Motor neuron (in vitro differentiated cells): ENCODE measurements at places on chromosomes 1 and 21.

DNA sequence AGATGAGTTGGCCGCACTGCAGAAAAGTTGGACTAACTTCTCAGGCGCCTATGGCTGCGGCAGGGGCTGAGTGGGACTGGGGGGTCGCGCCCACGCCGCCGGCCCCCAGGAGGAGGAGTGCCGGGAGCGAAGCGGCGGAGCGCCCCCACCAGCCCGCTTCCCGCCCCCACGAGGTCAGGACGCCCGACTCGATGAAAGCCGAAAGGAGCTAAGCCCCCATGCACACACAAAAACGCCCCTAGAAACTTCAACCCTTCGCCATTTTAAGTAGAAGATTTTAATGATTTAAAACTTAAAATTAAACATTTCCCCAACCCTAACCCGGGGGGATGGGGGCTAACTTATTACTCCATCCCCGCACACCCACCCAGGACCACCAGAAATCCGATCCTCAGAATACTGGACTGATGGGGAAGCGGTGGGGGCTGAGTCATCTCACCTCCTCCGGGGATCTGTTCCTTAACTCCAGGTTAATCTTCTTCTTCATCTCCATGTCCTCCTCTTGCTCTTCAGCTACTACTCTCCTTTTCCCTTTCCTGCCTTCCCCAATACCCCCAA lies 539 bp downstream of the ANP32E start:
- peak; percentile 1 for ATAC-seq

DNA sequence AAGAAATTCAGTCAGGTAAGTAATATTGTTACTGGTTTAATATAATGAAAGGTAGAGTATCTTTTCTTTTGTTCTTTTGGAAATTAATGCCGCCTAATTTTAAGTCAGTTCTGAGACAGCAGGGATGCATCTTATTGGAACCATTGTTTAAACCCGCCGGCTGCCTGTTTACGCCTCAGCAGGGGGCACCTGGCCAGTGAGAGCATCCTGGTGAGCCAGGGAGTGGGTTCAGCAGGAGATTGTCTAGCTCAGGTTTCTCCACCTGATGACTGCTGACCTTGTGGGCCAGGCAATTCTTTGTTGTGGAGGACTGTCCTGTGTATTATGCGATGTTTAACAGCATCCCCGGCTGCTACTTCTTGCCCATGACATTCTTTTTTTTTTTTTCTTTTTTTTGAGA lies 30.2 kb downstream of the CHAF1B start:
- ATAC-seq, result no peak

GRCh38 chr1:206776229-206776628 lies 3.9 kb upstream of the IL10 start:
- no peak for ATAC-seq

- ATAC-seq, result no peak
Observed at GRCh38 chr1:161801955-161802354, 35.8 kb downstream of the ATF6 start.

DNA sequence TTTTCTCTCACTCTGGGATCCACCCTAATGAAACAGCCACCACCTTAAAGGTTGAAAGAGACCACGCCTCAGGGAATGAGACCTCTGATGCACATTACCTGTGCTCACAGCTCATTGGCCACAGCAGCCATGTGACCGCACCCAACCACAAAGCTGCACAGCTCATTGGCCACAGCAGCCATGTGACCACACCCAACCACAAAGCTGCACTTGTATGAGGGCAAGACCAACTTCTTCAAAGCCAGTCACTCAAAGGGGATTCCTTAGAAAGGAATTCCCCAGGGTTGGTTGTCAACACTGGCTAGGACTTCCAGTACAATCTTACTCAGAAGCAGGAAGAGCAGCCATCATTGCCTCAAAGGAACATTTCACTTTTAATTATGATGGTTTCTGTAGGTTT lies 43.6 kb upstream of the PDE9A start:
- no peak for ATAC-seq

- ATAC-seq, result no peak
Observed at GRCh38 chr21:36263797-36264196, 56.2 kb upstream of the MORC3 start.

- ATAC-seq, result peak; percentile 94
Observed at GRCh38 chr1:148353461-148354283, 129.4 kb downstream of the PPIAL4G start.

DNA sequence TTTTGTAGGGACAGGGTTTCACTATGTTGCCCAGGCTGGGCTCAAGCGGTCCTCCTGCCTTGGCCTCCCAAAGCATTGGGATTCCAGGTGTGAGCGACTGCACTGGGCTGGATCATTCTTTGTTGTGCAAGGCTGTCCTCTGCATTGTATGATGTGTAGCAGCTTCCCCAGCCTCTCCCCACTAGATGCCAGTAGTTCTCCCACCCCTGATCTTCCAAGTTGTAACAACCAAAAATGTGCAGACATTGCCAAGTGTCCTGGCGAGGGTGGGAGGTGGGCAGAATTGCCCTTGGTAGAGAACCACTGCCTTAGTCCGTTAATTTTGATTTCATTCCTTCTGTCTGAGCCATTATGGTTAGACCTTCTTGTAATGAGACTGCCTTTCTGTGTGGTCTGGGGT lies 7.2 kb downstream of the GALNT2 start:
- ATAC-seq, result no peak

DNA sequence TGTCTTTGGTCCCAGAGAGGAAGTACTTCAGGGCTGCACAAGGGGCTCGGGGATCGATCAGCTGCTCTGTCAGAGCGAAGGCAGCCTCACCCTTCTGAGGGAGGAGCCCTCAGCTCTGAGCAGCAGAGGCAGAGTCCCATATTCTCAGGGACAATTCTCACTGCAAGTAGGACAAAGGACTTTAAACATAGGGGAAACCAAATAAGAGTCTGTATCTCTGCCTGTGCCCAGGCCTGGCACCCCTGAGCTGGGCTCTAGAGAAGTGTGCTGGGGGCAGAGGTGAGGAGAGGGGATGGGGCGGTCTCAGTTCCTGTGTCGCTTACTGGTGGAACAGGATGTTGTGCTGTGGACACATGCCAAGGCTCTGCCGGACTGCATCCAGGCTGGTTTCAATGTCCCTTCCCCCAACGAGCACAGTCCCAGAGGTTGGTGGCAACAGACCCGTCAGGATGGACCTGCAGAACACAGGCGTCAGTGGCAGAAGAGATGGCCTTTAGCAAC lies 76.6 kb downstream of the ABCA4 start:
- no peak for ATAC-seq

GRCh38 chr1:180255536-180256340 lies 25.7 kb downstream of the LHX4 start:
- peak; percentile 92 for ATAC-seq

DNA sequence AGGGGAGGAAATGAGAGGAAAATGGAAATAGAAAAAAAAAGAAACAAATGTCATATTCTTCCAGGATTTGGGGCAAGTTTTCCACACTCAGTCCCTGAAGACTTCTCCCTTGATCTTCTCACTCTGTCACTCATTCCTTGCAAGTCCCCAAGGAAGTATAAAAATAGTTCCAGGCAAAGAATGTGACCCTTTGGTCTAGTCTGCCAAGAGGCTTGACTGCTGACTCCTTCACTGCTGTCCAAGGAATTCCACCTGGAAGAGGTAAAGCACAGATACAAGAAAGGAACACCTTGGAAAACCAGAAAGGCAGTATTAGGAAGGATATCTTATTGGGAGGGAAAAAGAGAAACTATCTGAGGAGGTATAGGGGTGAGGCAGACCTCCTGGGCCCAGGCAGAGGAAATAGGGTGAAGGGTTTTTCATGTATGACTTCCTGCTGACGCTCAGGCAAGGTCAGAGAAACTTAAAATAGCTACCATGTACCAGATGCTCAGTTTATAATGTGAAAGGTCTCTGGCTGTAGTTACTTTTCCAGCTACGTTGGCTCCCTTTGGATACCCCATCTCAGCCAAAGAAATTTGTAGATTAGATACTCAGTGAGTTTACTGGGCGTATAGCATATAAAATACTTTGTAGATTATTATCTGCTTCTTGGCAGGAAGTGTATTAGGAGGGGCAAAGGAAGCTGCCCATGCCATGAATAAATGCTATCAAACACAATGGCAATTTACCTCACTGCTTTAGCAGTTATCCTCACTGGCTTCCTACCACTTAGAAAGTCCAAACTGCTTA lies 2.0 kb upstream of the GJA5 start:
- no peak for ATAC-seq

DNA sequence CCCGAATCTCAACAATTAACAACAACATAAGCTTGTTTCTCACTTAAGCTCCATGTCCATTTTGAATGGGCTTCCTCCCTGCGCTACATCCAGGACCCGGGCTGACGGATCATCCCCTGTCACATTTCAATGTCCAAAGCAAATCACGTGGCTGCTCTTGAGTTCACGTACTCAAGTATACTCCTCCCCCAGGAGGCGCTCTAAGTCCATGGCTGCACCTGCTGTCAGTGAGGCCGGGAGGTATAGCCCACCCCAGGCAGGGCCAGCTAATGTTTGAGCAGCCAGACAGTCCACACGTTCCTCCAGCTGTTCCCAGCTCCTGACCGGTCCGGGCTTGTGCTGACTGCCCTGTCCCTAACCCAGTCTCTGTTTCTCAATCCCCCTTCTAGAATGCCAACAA lies 220.8 kb downstream of the SLC35F3 start:
- peak; percentile 81 for ATAC-seq
